Pericardium fibroblast (primary cell): ENCODE measurements at places on chromosomes 7 and 10. TPM values are rescaled to one million over a fixed set of nuclear protein-coding genes. Genes with fewer than 3 reads are reported as not detected.

The OPALIN gene
- total RNA-seq, result not detected in 2 replicates

The ENTPD1 gene
- total RNA-seq, result 2.3 TPM in 1 of 2 replicates, not detected in the other

The MALRD1 gene
- 0.12 and 0.17 TPM in 2 replicates for total RNA-seq

The APBB1IP gene
- total RNA-seq, result 0.51 TPM in 1 of 2 replicates, not detected in the other

The TAS2R4 gene
- total RNA-seq, result 0.09 and 0.12 TPM in 2 replicates

The AGK gene
- total RNA-seq, result 15.4 and 29.9 TPM in 2 replicates

The BMPER gene
- total RNA-seq, result 26.4 and 28.2 TPM in 2 replicates

The SEMA4G gene
- 1.4 and 2.3 TPM in 2 replicates for total RNA-seq

The LRIT1 gene
- not detected in 2 replicates for total RNA-seq

The GPNMB gene
- total RNA-seq, result 135 and 182 TPM in 2 replicates

The C7orf33 gene
- total RNA-seq, result not detected in 2 replicates

The COL26A1 gene
- under 0.01 TPM in 1 of 2 replicates, not detected in the other for total RNA-seq

The CDC123 gene
- 69.4 and 83.2 TPM in 2 replicates for total RNA-seq

The OPN1SW gene
- not detected in 2 replicates for total RNA-seq

The HDAC9 gene
- 2.4 and 4.3 TPM in 2 replicates for total RNA-seq

The SLC29A4 gene
- 4.1 and 4.3 TPM in 2 replicates for total RNA-seq

The ITPRID1 gene
- not detected in 2 replicates for total RNA-seq
